ENCODE measurements at places on chromosomes 11 and 22.

DNA sequence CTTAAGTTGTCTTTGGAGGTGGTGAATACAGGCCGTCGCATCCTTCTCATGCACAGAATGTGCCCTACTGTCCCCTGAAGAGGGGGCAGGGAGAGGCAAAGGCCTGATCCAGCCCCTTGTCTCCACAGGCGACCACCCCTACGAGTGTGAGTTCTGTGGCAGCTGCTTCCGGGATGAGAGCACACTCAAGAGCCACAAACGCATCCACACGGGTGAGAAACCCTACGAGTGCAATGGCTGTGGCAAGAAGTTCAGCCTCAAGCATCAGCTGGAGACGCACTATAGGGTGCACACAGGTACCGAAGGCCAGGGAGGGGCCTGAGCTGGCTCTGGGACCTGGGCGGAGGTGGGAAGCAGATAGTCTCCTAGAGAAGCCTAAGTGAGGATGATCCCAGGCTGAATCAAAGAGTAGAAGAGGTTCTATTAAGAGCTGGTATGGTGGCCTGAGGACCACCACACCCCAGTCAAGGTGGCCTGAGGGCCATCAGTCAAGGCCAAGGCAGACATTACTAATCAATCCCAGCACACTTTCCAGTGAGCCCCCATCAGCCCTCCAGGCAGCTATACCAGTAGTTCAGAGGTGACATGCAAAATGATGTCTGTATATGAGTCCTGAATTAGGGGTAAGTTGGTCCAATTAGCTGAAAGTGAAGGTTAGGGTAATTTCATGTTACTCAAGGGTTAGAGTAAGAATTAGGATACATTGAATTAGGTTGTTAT is 49.0 kb upstream of the NNMT start:
- DNase-seq, result no peak

GRCh38 chr11:12721816-12722604 is 47.8 kb downstream of the TEAD1 start:
- no peak for DNase-seq

DNA sequence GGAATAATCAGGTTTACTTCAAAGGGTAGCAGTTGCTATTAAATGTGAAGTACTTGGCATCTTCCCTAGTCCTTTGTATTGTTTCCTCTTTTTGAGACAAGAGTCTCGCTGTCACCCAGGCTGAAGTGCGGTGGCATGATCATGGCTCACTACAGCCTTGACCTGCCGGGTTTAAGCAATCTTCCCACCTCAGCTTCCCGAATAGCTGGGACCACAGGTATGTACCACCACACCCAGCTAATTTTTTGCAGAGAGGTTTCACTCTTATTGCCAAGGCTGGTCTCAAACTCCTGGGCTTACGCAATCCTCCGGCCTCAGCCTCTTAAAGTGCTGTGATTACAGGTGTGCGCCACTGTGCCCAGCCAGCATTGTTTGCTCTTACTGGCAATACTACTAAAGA is 36.2 kb upstream of the RAPSN start:
- DNase-seq, result no peak

- no peak for DNase-seq
Observed at GRCh38 chr11:11426226-11426952, 73.3 kb upstream of the CSNK2A3 start.

DNA sequence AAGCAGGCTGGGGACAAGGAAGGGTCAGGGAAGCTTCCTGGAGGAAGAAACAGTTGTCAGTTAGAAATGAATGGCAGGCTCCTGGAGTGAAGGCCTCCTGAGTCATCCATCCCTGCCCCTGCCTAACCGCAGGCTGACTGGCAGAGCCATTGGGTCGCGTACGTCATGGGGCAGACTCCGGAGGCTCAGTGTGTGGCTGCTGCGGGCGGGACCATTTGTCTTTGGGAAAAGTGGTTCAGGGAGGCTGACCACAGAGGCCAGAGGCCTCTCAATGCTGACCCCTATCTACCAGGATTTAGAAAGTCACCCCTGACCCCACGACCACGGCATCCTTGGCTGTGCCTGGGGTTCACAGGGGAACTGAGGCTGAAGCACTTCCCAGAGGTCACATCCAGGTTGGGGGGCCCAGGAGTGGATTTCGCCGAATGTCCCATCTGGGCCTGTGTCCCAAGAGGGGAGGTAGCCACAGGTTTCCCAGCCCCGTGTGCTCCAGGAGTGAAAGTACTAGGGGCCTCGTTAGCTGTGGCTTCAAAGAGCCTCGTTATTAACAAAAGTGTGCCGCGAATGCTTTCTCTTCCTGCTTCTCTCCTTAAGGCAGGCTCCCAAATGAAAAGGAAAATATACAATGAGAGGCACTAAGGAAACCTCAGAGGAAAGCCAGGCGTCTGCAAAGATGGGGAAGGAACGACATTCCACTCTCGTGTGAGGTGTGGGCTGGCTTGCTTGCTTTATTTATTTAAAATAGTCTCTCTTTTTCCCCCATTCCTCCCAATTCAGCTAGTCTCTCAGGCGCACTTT is 58.9 kb downstream of the FLRT1 start:
- no peak for DNase-seq

DNA sequence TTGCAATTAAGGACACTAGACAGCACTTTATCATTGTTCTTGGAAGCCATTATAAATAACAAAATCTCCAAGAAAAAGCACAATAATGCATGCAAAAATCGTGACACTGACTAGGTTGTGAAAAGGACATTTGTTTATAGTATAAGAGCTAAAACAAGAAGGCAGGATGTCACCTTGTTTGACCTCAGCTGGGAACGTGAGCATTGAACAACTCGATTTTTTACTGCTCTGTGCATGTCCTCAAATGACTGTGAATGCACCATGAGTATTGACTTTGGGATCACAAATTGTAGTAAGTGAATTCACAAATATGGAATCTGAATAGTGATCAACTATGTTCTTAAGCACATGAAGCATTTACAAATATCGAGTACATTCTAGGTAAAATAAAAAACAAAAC is 35.3 kb upstream of the ARHGAP20 start:
- DNase-seq, result no peak

- DNase-seq, result no peak
Observed at GRCh38 chr11:34208266-34209135, 103.1 kb downstream of the NAT10 start.

- DNase-seq, result no peak
Observed at GRCh38 chr11:74268456-74268855, 43.0 kb downstream of the P4HA3 start.

DNA sequence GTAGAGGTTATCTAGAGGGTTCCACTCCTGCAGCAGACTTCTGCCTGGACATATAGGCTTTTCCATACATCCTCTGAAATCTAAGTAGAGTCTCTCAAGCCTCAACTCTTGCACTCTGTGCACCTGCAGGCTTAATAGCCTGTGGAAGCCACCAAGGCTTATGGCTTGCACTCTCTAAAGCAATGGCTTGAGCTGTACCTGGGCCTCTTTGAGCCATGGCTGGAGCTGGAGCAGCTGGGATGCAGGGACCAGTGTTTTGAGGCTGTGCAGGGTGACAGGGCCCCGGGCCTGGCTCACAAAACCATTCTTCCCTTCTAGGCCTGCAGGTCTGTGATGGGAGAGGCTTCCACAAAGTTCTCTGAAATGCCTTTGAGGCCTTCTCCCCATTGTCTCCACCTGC is 2.9 kb upstream of the NXPE4 start:
- no peak for DNase-seq

- no peak for DNase-seq
Observed at GRCh38 chr11:118417801-118418200, 16.4 kb downstream of the ATP5MG start.

GRCh38 chr22:23061471-23062280 is 8.6 kb upstream of the GNAZ start:
- no peak for DNase-seq

DNA sequence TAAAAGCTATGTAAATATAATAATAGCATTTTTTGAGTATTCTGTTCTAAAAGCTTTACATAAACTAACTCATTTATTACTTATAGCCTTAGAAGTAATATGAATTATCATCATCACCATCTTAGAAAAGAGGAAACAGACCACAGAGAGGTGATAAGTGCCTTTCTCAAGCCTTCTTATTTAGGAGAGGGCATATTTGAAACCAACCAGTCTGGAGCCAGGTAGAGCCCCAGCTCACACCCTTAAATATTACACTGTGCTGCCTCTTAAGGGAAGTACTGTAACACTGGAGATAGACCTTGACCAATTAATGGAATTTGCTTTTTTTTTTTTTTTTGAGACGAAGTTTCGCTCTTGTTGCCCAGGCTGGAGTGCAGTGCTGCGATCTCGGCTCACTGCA is 2.3 kb downstream of the BCO2 start:
- DNase-seq, result no peak

GRCh38 chr11:46413760-46414465 is 22.3 kb upstream of the CHRM4 start:
- DNase-seq, result no peak

DNA sequence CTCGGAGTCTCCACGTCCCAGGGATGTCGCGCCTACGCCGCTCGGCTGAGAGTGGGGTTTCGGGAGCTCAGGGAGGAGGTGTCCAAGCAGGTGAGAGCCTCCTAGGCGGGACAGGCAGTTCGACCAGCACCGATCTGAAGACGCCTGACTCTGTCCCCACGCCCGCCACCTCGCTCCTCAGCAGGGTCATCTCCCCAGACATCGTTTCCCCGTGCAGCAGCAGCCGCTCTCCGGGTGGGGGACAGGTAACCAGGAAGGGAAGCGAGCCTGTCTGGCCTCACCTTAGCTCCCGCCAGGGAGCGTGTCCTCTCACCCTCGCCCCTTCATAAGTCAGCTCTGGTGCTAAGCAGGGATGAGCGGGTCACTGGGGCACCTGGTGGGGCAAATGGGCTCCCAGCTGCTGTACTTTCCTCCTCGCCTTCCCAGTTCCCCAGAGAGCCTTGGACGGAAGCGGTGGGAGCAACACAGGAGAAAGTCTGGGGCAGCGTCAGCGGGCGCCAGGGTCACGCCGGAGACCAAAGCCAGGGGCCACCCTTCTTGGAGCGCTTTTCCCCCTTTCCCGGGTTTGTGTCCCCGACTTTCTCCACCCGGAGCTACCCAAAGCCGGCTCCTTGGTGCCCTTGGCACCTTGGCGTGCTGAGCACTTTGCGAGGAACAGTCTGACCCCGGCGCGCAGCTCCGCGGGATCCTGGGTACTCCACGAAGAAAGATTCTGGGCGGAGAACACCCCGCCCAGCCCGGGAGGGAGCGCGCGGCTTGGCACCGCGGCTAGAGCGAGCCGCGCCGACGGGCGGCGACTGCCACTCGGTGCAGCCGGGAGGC is 1.6 kb downstream of the SPON1 start:
- no peak for DNase-seq

GRCh38 chr22:32880893-32881596 is 79.5 kb downstream of the TIMP3 start:
- DNase-seq, result peak; percentile 85

- DNase-seq, result no peak
Observed at GRCh38 chr11:1947592-1948237, 583 bp downstream of the MRPL23 start.

- no peak for DNase-seq
Observed at GRCh38 chr11:76805206-76805913, 22.2 kb downstream of the TSKU start.

GRCh38 chr11:76007166-76007565 is 192.2 kb downstream of the UVRAG start:
- no peak for DNase-seq

DNA sequence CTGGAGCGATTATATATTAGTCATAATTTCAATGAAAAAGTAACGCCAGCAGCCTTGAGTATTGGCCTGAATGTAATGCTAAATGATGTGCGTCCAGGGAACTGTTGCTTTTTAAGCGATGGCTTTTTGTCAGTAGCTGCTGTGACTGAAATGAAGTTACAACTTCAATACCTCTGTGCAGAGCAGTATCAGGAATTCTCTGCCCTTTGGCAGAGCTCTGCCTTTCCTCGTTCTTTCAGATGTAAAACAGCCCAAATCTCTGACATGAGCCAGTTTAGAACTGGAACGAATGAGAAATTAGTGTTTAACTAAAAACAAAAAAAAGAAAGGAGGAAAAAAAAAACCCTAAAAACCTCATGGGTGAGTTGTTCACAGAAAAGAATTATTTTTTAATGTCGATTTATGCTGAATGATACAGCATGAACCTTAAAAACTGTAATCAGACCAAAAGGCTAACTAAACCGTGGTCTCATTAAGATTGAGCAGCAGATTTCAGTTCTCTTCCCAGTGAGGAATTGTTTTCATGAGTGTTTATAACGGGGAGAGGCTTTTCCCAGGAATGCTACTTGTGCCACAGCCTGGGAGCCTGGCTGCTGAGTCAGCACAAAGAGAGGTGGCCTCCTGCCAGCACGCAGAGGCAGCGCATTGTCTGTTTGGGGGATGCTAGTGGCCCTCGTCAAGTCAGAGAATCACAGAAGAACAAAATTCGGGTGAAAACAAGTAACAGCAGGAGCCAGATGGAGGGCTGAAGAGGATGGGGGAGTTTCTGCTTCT is 146.2 kb upstream of the RASSF10 start:
- DNase-seq, result peak; percentile 39

DNA sequence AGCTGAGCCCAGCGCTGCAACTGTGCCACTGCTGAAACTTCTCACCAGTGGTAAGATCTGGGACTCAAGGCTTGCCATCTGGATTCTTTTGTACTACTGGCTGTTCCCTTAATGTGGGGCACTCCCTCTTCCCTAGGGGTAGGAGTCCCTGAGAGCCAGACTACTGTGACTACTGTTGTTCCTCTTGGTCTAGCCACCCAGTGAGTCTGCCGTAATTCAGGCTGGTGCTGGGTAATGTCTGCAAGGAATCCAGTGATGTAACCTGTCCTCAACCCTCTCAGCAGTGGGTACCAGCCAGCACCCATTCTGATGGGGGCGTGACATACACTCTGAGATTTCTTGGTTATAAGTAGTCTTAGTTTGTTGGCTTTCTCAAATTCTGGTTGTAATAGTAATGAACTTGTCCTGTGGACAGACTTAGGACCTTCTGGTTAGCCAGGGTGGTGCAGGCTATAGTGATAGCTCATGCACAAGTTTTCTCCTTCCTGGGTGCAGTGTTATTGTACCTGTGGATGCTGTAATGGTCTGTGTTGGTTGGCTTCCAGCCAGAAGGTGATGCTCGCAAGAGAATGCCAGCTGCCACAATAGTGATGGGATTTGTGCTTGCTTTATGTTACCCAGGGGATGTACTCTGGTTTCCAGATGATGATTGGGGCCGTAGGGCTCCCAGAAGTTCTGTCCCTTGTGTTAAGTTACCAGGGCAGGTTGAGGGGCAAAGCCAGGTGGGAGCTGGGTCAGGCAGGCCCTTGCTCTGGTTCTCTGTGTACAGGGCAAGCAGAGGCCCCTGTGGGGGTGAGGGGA is 65.5 kb downstream of the ARHGAP42 start:
- DNase-seq, result no peak
